ENCODE measurements at places on chromosomes 13 and 19.

- DNase-seq: no peak
These were observed 3.3 kb downstream of the ZNF574 start for GRCh38 chr19:42079276-42079669.

- no peak for DNase-seq
These were observed 335.7 kb downstream of the RFC3 start for GRCh38 chr13:34153428-34154180.

GRCh38 chr19:17304386-17305215 lies 1.1 kb upstream of the MRPL34 start:
- no peak for DNase-seq

- no peak for DNase-seq
These were observed 12.5 kb upstream of the MYCBP2 start for GRCh38 chr13:77339408-77339807.

DNA sequence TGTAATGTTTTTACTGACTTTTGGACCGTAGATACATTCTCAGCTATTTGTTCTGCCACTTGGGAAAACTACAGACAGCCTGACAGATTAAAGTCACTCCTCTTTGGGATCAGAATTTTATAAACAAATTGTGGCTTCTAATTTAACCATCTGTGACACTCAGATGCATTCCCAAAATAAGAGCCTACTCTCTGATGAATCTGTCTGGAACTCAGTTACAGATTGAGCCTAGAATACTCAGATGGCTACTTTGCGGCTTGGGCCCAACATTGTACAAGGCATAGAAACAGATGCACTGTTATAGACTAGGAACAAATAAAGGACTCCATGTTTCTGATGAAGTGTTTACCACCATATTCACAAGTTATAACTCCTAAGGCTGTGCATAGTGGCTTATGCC lies 291.0 kb upstream of the SLITRK6 start:
- DNase-seq: no peak

- no peak for DNase-seq
These were observed 2.4 kb upstream of the F2RL3 start for GRCh38 chr19:16886305-16886880.

GRCh38 chr19:33493401-33494275 lies 28.0 kb downstream of the PEPD start:
- no peak for DNase-seq

- DNase-seq: no peak
These were observed 178.4 kb downstream of the MYO16 start for GRCh38 chr13:108807841-108808240.

DNA sequence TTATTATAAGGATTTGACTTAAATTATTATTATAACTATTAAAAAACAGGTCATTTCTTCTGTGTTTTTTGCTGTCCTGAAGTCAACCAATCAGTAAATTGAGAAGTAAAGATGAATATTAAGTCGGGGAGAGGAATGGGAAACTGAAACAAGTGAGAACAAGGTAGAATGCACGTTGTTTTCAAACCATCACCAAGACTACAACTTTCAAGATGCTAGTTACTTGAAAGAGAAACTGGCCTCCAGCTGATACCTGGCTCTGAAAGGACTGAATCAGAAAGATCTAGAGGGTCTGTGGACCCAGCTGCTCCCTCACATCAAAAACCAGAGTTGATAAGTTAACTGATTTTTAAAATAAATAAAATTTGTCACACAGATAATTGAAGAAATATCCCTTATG lies 1301.5 kb upstream of the ATXN8OS start:
- DNase-seq: no peak

GRCh38 chr19:3229888-3230496 lies 5.5 kb downstream of the CELF5 start:
- DNase-seq: no peak

GRCh38 chr13:23771956-23772355 lies 117.2 kb downstream of the MIPEP start:
- no peak for DNase-seq

DNA sequence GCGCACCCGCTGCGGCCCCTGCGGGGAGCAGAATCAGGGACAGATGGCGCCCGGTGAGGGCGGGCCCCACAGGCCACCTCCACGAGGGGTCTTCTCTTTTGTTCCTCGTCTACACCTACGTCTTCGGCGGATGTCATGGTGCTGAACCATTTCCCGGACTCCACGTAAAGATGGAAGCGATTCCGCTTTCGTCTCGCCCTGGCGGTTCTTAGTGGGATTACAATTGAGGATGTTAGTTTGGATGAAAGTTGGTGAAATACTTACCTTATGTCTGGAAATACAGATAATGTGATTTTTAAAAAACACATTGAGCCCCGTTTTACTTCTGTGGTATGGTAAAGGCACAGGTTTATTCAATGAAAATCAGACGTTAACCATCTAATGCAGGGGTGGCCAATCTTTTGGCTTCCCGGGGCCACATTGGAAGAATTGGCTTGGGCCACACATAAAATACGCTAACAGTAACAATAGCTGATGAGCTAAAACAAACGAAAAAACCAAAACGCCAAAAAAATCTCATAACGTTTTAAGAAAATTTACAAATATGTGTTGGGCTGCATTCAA lies 1.4 kb upstream of the ZMYM5 start:
- peak; percentile 48 for DNase-seq

DNA sequence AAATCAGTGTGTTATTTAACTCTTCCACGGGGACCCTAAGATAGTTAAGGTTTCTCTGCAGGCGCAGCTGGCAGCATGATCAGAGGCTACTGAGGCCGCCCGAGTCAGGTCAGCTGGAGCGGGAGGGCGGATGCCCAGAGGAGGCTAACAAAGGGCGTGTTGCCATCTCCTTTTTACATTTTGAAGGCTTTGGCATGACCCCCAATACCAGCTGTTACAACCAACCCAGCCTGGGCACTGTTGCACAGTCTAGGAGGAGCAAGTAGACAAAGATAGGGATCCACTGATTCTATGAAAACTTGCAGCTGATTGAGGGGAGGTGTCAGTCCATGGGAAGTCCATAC lies 15.7 kb downstream of the COL4A2 start:
- no peak for DNase-seq

- no peak for DNase-seq
These were observed 86.0 kb downstream of the ZNF726 start for GRCh38 chr19:24000656-24001055.

GRCh38 chr13:21613791-21614190 lies 9.8 kb upstream of the MICU2 start:
- no peak for DNase-seq

GRCh38 chr19:36009220-36009619 lies 607 bp upstream of the SYNE4 start:
- DNase-seq: peak; percentile 34

Data from stimulated activated CD8-positive, alpha-beta memory T cell treated with anti-CD3 and anti-CD28 coated beads, Interleukin-4, amount 100 ng/mL, for 24 hours (primary cell).